Common myeloid progenitor, CD34-positive (primary cell): ENCODE measurements at places on chromosomes 5 and 9.

DNA sequence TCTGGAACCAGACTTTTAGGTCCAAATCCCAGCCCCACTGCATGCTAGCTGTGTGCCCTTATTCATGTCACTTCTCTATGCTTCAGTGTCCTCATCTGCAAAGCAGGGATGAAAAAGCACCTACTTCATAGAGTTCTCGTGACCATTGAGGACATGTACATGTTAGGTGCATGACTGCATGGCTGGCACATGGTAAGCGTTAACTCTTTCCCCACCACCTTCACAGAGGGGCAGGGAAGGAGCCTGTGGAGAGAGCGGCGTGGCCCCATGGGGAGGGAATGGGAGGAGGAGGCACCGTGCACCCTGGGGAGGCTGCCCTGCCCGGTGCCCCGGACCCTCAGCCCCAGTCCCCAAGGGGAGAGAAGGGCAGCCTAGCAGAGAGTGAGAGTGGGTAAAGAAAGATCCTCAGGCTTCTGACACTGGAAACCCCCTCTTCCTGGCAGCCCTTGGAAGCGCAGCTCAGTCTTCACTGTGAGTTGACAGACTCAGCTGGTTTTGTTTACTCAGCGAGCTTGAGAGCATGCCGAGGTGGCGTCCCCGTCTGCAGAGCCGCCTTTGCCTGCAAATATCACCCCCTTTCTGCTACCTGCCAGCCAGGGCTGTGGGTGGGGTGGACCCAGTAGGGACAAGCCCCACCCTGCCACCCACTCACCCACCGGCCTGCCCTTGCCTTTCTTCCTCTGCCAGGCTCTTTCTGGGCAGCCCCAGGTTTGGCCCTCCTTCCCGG is 10.6 kb upstream of the ANGPTL2 start:
- no peak for DNase-seq

- DNase-seq: no peak
Observed at GRCh38 chr5:105448271-105448670, 1885.7 kb upstream of the NUDT12 start.

- DNase-seq: no peak
Observed at GRCh38 chr5:150085191-150085912, 1.0 kb downstream of the CSF1R start.

GRCh38 chr9:70492319-70492777 is 77.9 kb upstream of the KLF9 start:
- no peak for DNase-seq

DNA sequence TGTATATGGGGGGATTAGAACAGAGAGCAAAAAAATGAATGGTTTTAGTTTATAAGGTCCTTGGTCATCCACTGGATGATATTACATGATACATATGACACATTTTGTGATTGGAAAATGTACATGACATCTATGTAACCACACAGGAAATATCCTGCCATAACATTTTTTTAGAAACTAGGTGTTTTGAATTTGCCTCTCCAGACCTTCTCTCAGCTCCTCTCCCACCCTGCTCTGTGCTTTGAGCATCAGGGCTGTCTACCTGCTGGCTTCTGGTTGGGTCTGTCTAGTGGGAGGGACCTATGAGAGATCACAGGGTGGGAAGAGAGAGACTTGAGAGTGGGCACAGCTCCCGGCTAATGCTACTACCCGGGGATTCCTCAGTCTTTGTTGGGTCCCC is 24.4 kb downstream of the AKNA start:
- no peak for DNase-seq

GRCh38 chr5:139566611-139567010 is 5.5 kb downstream of the UBE2D2 start:
- DNase-seq: no peak

- peak; percentile 22 for DNase-seq
Observed at GRCh38 chr9:131043087-131043486, 34.1 kb downstream of the LAMC3 start.

DNA sequence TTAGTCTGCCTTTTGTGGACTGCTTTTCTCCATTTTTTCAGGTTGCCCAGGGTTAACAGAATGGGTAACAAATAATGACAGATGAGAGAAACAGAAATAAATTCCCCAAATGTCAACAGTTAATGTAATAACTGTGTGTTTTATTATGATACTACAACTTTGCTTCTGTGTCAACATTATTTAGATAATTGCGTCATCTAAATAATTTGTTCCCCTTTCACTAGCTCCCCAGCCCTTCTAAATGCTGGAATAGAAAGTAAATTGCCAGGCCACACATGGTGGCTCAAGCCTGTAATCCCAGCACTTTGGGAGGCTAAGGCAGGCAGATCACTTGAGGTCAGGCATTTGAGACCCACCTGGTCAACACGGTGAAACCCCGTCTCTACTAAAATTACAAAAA is 53.5 kb downstream of the RNF38 start:
- DNase-seq: no peak

GRCh38 chr5:139574641-139575312 is 13.6 kb downstream of the UBE2D2 start:
- peak; percentile 57 for DNase-seq
